SHP77 (cell line): ENCODE measurements at places on chromosomes 12 and 14.
A peak's percentile ranks its signal among the peaks of the same experiment; 100 is the strongest.

DNA sequence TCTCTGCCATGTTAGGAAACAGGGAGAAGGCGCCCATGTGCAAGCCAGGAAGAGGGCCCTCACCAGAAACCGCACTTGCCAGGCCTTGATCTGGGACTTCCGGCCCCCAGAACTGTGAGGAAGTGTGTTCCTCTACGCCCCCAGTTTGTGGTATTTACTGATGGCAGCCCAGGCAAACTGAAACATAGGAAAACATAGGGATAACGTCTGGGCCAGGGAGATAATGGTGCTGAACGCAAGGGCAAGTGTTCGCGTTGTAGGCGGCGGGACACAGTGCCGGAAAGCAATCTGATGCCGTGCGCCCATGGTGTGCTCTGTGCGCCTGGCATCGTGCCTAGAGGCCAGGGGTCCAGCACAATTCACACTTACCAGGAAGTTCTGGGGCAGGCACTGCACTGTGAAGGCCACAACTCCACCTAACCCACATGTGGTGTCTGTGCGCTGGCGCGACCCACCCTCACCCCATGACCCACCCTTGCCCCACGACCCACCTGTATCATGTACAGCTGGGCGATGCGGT, 53.6 kb downstream of the ARL6IP4 start:
- DNase-seq = no peak

DNA sequence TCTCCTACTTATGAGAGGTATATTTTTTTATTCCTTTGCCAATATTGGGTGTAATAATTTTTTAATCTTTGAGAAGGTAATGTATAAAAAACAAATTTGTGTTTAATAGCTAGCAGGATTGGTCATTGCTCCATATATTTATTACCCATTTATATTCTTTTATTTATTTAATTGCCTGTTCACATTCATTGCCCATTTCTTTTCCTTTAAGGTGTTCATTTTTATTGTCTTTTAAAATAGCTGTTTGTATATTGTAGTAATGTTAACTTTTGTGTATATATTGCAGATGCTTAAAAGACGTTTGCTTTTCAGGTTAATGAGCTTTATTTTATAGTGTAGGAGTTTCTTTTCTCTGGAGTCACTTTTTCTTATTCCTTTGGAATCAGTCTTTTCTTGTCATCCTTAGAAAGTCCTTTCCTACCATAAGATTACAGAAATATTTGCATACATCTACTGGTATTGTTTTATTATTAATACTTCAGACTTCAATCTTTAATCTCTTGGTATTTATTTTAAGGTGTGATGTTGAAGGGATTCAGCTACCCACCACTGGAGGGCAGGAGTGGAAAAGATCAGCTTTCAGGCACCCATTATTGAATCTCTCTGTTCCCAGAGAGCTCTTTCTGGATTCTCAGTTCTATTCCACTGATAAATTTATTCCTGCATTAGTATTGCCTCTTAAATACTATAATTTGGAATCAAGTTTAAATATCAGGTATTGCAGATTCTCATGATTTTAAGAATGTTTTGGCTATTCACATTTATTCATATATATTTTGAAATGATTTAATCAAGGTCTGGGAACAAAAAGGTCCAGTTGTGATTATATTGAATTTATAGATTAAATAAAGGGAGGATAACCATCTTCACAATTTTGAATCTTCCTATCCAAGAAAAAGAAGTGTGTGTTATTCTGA, 17.3 kb downstream of the PPM1A start:
- peak; percentile 22 for DNase-seq

DNA sequence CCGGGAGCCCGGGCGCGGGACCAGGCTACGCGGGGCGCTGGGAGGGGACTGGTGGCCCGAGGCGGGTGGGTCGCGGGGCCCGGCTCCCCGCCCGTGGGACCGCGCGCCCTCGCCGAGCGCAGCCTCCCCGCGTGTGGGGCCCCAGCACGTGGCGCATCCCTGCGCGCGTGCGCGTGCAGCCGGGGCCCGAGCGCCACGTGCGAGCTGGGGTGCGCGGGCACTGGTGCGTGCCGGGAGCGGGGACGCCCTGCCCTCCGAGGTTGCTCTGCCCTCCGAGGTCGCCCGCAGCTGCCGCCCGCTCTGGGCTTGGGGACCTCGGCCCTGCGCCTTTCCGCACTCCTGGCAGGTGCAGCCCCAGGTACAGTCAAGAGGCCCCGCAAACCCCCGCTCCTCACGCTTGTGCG, 365 bp upstream of the CCDC88C start:
- DNase-seq = peak; percentile 36

GRCh38 chr12:93106910-93107309, 177.8 kb upstream of the EEA1 start:
- no peak for DNase-seq

DNA sequence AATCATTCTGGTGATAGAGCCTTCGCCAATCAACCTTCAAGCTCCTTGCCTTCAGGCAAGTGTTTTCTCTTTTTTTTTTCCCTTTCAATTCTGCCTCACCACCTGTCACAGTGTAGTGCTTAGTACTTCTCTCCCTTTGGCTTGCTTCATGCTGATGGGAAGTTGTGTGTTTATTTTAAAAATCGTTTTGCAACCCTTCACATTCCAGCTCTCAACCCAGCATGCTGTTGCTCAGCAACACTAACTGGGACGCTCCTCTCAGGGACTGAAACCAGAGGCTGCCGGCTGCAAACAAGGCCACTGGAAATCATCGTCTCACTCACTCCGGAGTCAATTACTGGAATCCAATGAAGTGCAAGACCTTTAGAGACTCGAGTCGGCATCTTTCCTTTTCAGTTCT, 342.7 kb downstream of the PRKD1 start:
- DNase-seq = peak; percentile 82

DNA sequence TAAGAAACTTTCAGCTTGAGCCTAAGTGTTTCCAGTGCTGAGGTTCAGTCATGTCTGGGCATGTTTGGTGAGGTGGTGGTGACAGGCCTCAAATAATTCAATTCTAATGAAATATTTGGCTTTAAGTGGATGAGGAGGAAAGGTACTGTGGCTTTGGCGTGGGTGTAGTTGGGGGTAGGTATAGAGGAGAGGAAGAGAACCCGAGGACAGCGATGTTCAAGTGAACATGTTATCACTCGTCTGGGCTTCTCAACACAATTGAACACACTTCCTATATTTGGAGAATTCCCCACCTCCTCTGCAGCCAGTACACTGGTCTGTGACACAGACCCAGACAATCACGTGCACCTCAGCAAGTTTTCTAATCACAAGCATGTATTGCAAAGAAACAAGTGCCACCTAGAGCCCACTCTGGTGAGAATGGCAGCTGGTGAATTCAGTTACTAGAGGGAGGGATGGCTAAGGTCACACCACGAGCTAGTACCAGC, 53.0 kb downstream of the IFNG-AS1 start:
- no peak for DNase-seq

GRCh38 chr14:101069666-101070362, 166.3 kb upstream of the RTL1 start:
- no peak for DNase-seq

DNA sequence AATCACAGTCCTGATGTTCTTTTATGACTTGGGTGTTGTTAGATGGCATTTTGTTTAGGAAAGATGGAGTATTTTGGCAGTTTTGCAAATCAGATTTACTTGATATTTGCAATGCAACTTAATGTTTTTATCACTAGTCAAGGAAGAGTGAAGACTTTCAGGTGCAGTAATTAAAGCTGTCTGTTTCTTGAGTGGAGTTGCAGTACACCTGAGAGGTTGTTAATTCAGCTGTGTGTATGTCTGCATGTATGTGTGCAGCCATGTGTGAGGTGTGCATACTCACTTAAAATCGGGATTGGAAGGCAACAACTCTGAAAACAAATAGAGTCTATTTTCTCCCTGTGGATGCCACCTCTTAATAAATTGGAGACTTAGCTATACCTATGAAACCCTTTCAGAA, 94.5 kb downstream of the RMST start:
- no peak for DNase-seq

- no peak for DNase-seq
Observed at GRCh38 chr14:81819344-81819743, 285.7 kb upstream of the SEL1L start.

DNA sequence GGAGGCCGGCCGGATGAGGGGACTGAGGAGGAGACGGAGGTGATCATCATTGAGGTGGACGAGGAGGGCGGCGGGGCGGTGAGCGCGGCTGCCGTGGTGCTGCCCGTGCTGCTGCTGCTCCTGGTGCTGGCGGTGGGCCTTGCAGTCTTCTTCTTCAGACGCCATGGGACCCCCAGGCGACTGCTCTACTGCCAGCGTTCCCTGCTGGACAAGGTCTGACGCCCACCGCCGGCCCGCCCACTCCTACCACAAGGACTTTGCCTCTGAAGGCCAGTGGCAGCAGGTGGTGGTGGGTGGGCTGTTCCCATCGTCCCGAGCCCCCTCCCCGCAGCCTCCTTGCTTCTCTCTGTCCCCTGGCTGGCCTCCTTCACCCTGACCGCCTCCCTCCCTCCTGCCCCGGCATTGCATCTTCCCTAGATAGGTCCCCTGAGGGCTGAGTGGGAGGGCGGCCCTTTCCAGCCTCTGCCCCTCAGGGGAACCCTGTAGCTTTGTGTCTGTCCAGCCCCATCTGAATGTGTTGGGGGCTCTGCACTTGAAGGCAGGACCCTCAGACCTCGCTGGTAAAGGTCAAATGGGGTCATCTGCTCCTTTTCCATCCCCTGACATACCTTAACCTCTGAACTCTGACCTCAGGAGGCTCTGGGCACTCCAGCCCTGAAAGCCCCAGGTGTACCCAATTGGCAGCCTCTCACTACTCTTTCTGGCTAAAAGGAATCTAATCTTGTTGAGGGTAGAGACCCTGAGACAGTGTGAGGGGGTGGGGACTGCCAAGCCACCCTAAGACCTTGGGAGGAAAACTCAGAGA, 9.6 kb downstream of the MMP14 start:
- DNase-seq = no peak

DNA sequence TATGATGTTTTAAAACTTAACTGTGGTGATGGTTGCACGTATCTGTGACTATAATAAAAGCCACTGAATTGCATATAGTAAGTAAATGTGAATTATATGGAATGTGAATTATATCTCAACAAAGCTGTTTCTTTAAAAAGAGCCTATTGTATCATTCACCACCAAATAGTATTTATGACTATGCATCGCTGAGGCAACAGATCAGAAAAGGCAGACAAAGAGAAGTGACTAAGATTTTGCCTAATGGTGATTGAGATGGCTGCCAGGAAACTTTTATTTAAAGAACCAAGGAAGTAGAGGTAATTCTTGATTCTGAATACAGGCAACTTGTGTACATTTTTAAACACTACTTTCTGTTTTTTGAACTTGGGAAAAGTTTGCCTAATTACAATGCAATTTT, 31.7 kb downstream of the DHRS7 start:
- DNase-seq = no peak

- DNase-seq = no peak
Observed at GRCh38 chr12:49305762-49306510, 11.0 kb downstream of the PRPH start.

GRCh38 chr14:45787167-45787566, 534.2 kb upstream of the MIS18BP1 start:
- no peak for DNase-seq

DNA sequence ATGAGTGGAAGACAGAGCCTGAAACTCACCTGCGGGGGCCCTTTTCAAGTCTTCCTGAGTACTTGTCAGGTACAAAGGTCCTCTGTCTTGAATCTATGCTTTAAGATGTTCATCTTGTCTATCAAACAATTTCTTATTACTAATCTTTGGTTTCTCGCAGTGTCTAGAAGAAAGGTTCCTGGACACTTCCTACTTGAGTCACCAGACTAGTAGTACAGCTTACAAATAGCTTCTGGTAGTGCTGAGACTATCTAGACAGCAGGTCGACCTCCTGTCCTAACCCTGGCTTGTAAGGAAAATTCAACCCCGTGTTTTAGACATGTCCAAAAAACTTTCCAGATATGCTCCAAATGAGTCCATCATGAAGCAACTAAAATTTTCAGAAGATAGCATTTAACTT, 11.2 kb upstream of the ARID2 start:
- DNase-seq = no peak

DNA sequence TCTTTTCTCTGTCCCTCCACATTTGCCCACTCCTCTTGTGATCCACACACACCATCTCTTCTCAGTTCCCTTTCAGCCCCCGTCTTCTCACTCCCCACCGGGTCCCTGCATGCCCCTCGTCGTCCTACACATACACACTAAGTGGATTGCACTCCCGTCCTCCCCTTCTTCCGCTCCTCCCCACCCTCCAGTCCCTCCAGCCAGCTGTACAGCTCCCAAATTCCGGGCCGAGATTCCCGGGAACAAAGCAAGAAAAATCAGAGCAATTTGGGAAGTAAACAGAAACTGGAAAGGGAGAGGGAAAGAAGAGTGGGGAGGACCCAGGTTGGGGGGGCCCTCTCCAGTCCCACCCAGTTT, 282 bp upstream of the IGFBP6 start:
- no peak for DNase-seq

DNA sequence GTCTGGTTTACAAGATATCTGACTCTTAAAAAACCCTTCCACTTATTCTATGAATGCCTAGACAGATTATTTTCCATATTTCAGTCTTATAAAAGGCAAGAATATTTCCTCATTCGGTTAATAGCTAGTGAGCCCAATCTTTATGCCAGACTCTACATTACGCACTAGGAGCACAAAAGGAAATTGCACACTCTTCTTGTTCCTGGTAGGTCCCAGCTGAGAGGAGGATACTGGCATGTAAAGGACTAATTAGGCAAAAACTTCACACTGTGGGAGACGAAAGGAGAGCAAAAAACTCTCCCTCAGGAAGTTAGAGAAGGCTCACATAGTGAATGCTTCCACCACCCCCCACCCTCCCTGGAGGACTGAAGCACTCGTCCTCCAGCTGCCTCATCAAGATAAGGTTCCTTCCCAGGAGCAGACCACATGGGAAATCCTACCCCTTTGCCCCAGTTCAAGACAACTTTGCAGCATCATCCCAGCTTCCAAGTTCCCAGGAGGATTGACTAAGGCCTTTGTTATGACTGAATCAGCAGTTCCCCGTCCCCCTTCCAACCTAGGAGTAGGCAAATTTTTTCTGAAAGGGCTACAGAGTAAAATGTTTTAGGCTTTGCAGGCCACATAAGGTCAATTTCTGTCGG, 14.5 kb downstream of the CAPZA3 start:
- no peak for DNase-seq

DNA sequence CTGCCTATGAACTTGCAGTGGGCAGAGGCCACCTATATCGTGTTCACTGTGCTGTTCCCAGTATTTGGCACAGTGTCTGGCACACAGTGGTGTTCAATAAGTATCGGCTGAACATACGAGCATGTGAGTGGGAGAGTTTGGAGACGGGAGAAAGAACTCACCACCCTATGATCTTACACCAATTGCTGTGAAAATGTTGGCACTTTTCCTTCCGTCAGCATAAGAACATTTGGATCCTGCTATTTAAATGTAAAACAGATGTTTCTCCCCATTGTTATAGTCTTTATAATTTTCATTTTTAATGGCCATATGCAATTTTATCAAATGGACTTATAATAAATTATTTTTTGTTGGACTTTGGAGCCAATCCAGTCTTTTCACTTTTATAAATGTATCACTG, 144.4 kb downstream of the EFCAB11 start:
- DNase-seq = no peak

GRCh38 chr12:120264904-120265472, 542 bp downstream of the PXN start:
- no peak for DNase-seq
